ENCODE measurements at places on chromosomes 5 and 9. TPM values are rescaled to one million over a fixed set of nuclear protein-coding genes. Genes with fewer than 3 reads are reported as not detected.

GRCh38 chr5:180825768-180826525, 23.3 kb upstream of the MGAT1 start:
- no peak for DNase-seq

DNA sequence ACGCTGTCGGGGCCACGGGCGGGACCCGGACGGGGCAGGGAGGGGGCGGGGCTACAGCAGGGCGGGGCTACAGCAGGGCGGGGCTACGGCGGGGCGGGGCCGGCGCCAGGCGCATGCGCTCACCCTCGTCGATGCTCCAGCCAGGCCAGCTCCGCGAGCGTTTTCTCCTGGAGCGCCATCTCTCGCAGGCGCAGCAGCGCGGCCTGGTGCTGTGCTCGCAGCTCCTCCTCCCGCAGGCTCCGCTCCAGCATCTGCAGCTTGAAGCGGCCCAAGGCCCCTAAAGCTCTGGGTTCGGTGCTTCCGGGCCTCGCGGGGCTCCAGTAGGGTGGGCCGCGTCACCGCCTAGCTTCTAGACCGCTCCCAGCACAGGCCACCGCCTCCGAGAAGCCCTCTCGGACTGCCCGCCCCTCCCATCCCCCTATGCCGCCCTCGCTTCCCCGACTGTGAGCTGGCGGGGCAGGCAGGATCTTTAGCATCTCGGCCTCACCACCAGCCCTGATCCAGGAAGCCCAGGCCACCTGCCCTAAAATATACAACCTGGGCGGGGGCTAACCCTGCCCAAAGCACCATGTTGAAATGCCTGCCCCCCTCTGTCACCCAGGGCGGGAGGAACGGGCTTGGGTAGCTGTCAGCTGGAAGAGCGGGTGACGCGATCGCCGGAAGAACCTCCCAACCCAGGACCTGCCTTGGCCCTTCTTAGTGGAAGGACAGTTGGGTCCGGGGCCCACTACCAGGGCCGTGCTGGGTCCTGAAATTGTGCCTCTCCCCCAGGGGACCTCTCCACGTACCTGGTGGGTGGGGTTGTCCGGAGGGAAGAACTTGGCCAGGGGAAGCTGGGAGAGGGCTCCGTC, 21.9 kb upstream of the QSOX2 start:
- DNase-seq = peak; percentile 92

The FOXD4L3 gene
- 0.22 TPM for total RNA-seq

- DNase-seq = no peak
Measured at GRCh38 chr5:61303346-61303745, 28.7 kb upstream of the ZSWIM6 start.

The FAM221B gene
- total RNA-seq = not detected

DNA sequence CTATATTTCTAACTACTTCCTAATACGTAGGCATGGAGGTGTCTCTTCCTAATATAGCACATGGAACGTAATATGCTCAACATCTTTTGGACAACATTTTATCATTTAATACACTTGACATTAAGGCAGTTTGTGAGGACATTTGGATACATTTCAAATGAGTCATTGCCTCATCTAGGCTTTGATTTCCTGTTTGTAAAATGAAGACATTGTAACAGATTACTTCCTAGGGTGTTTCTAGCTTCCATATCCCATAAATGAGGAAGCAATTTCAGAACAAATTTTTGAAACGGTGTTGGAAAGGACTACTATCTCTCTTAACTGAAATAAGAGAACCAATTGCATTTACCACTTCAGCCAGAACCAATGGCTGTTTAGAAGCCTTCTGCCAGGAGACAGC, 38.7 kb downstream of the SLC28A3 start:
- DNase-seq = no peak

DNA sequence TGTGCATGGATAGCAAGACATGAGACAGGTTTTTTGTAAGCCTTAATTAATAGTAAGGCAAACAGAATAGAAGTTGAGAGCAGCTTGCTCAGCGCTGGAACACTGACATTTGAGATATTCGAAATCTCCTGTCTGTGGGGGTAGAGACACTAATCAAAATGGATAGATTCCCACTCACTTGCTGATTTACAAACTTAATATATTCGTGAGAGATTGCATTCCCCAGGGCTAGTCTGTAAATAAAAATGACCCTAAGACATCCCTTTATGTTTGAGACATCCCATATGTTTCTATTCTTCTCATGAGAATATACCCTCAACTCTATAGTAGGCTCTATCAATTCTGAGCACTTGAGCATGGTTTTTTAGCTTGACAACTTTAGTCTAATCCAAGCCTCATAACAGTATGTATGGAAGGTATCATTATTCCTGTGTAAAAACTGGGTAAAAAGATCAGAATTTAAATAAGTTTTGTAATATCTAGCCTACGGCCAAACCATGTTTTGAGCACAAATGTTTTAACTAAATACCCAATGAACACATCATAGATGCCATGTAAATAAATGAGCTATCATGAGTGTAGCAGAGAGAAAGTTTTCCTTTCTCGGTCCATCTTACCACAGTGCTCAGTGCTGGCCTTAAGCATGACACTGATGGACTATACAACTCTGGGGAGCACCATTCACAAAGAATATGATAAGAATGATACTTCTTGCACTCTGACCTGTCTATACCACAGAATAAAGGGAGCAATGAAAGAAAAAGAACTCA, 609.2 kb downstream of the PSAT1 start:
- DNase-seq = no peak

- no peak for DNase-seq
Measured at GRCh38 chr9:9170439-9171134, 1371.0 kb upstream of the DMAC1 start.

DNA sequence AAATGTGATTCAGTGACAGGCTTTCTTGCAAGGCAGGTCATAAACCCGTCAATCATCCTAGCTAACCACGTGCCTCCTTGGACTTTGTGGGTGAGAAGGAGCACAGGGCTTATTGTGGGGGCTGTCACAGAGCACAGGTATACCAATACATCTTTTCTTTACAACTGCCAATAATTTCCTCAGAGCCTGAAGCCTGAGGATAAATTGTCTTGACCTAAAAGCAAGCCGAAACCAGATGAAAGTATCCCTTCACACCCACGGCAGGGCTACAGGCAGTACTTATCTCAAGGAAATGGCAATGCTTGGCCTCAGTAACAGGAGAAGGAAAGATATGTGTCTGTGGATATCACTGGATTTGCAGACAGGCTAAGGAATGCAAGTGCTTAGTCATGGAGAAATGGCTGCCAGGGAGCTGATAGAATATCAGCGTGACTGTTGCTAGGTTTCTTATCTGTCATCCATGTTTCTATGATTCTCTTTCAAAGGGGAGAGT, 90.3 kb upstream of the ZNF366 start:
- no peak for DNase-seq

The SYNPO gene
- total RNA-seq = not detected

The ESM1 gene
- not detected for total RNA-seq

The SKP2 gene
- 36.0 TPM for total RNA-seq

GRCh38 chr9:77585335-77585786, 62.8 kb downstream of the GNA14 start:
- DNase-seq = no peak

DNA sequence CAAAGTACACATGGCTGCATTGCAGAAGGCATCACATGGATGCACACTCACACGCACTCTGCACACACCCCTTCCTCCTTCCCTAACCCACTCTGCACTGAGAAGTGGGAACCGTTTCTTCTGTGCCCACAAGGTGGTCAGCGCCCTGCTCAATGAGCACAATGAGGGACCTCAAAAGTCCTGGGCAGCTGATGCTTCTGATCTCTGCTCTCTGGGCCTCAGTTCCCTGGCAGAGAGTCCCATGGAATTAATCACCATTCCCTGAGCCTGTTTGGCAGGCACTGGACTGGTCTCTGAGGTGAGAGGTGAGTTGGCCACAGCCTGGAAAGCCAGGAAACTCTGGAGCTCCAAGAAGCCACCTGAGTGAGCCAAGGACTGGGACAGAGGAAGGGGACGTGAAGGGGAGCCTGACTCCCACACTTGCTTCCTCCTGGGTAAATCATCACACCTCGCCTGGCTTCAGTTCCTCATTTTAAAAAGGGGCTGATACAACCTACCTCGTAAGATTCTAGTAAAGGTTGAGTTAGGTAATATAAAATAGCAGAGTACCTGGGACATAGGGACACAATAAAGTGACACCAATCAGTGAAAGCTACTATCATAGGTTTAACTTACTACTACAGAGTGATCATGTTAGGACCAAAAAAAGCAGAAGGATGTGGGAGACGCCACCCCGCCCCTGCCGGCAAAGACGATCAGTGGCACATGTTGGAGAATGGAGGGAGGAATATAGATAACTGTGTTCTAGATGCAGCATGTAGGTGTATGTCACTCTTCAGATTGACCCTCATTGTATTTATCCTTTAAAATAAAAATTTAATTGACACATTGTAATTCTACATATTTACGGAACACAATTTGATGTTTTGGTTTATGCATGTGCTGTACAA, 21.1 kb upstream of the IGFBPL1 start:
- peak; percentile 44 for DNase-seq

GRCh38 chr9:83062651-83063527, at the start of gene RASEF:
TSS of gene RASEF (minus strand) at chr9:83063142. CDS start at chr9:83062867, 275 bp downstream.
- DNase-seq = no peak

DNA sequence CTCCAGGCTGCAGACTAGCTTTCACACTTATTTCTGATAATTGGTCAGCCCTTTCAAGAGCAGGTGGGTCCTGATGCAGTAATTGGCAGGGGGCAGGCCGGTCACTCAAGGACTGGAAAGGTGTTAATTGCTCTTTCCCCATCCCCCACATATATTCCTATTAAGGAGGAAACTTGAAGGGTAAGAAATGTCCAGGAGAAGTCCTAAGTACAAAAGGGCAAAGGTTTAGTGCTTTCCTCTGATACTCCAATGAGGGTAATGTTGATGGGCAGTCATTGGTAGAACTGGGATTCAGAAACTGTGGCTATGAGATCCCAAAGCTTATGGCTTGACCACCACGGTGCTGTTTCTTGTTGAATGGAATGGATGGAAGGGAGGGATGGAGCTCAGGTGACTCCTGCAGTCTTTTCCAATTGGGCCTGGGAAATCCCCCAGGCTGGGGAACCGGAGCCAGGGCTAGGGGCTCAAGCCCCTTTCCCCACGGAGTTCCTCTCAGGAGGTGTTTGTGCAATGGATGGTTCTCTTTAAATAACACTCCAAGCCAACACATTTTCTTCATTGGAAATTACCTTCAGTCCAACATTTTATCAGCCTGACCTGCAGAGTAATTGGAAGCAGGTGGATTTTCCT, 103.2 kb upstream of the ALDH1B1 start:
- no peak for DNase-seq

The PCDHB6 gene
- total RNA-seq = not detected

GRCh38 chr5:31346896-31347551, 153.5 kb downstream of the CDH6 start:
- no peak for DNase-seq

DNA sequence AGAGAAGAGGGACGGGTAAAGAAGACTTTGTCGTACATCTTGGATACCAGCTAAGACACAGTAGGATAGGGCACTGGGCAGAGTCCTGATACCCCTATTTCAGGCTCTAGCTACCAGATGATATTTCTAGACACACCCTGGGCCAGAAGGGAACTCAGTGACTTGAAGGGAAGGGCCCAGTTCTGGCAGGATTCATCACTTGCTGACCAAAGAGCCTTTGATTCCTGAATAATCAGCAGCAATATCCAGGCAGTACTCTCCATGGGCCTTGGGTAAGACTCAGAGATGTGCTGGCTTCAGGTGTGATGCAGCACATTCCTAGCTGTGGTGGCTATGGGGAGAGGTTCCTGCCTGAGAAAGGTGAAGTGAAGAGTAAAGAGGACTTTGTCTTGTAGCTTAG, 40.7 kb downstream of the TPD52L3 start:
- no peak for DNase-seq

GRCh38 chr5:16935231-16936149, 598 bp downstream of the MYO10 start:
- no peak for DNase-seq

- peak; percentile 57 for DNase-seq
Measured at GRCh38 chr9:129142138-129142935, 31.1 kb downstream of the PTPA start.

The EIF4E1B gene
- total RNA-seq = not detected

DNA sequence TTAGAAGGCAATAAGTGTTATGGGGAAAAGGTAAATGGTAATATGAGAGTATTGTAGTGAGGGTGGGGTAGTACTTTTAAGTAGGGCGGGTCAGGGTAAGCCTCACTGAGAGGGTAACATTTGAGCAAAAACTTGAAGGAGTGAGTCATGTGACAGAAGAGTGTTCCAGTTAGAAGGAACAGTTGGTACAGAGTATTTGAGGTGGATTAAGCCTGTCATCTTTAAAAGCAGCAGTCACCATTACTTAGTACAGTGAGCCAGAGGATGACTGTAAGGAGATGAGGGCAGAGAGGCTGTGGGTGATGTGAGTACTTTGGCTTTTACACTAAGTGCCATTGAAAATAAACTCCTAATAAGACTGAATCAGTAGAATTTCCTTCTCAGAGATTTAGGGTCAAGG, 54.8 kb downstream of the UBAP1 start:
- DNase-seq = no peak

GRCh38 chr9:80197661-80198060, 625.9 kb downstream of the TLE4 start:
- no peak for DNase-seq

DNA sequence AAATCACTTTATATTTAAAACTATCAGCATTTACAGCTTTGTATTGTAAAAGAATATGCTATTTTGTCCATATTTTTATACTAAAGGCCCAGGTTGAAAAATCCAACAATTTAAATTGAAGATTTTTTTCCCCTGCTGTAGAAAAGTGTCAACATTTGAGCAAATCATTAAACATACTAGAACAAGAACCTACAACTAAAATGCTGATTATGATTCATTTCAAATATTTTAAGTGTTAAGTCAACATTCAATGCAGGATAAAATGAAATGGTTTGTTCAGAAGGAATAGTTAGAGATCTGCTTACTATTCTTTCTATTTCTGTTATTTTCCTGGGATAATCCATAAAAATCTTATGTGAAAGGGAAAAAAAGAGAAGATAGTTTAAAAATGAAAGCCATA, 866.5 kb upstream of the DMAC1 start:
- no peak for DNase-seq

- DNase-seq = no peak
Measured at GRCh38 chr5:87912419-87912818, 356.2 kb downstream of the TMEM161B start.

The GABRP gene
- not detected for total RNA-seq

The PCDHGA2 gene
- total RNA-seq = 0.04 TPM
